Stimulated activated CD8-positive, alpha-beta memory T cell treated with anti-CD3 and anti-CD28 coated beads, Interleukin-7, amount 100 ng/mL, for 48 hours (primary cell): ENCODE measurements at places on chromosomes 13 and 19.

DNA sequence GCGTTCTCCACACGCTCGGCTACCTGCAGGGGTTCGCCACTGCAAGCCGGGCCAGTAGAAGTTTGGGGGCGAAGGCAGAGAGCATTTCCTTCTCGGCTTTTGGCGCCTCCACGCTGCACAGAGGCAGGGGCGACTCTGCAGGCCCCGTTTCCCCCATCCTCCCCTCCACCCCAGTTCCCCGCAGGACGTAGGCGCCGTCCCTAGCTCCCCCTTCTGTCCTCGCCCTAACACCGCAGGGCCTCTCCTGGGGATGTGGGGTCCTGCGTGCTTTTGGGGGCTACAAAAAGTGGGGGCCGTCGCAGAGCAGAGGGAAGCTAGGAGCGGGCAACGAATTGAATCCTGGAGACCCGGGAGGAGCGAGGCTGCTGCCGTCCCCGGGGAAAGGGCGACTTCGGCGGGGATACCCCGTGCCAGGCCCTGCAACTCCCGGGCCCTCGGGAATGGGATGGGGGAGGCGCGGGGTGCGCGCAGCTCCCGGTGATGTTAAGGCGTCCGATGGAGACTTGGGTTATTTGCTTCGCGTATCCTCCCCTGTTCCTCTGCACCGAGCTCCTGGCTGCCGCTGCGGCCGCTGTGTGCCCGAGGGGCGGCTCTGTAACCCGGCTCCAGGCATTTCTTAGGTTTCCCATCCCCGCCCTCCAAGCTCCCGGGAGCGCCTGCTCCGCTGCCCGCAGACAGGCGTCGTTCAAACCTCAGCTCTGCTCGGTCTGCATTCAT lies 255.9 kb upstream of the SOX21 start:
- no peak for DNase-seq

GRCh38 chr19:3207461-3208242 lies 16.8 kb upstream of the CELF5 start:
- DNase-seq, result no peak

DNA sequence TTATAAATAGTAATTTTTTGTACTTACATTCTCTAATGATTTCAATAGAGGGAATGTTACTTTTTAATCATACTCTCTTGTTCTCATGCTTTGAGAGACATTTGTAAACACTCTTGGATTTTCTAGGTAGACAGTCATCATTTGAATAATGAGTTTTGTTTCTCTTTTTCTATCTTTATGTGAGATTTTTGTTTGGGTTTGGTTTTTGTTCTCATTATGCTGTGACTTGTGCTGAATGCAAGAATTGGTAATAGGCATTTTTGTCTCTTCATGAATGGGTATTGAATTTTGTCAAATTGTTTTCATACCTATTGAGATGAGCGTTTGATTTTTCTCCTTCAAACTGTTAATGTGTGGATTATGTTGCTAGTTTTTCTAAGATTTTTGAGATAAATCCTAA lies 56.8 kb upstream of the GPR183 start:
- DNase-seq, result no peak

GRCh38 chr13:41019011-41019487 lies at the start of gene ELF1:
ELF1 (minus strand) TSS chr13:41019316; CDS start chr13:40982054, 37,262 bp downstream.
- DNase-seq, result no peak

GRCh38 chr19:14115756-14116155 lies 1.8 kb downstream of the PRKACA start:
- DNase-seq, result no peak

DNA sequence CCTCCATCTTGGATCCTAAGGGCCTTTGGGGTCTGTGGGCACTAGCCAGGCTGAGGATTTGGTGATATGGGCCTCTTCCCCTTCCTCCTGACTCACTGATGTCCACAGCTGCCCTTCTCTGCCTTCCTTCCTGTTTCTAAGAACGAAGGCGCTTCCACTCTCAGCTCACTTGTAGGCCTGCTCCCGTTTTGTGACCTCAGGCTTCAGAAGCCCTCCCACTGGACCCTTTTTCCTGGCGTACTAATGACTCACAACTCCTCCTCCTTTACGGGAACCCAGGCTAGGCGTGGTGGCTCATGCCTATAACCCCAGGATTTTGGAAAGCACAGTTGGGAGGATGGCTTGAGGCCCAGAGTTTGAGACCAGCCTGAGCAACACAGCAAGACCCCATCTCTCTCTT lies 55.6 kb downstream of the TMED1 start:
- no peak for DNase-seq

- DNase-seq, result no peak
These were observed 62.0 kb upstream of the C13orf46 start for GRCh38 chr13:114035583-114036531.

DNA sequence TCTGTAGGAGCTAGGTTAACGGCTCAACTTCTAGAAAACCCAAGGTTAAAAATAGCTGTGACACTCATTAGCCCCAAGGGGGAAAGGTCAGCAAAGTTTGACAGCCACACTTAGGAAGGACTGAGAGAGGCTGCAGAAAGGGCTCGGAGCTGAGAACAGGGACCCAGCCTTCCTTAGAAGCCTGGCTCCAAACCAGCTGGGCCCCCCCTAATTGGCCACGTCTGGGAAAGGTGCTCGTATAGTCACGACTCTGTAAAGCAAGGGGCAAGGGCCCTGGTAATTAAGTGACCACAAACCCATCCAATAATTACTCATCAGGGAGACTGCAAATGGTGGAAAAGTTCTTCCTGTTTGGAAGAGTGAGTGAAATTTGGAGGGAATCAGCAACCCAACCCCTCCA lies 90.5 kb downstream of the RNASEH2B start:
- DNase-seq, result no peak

DNA sequence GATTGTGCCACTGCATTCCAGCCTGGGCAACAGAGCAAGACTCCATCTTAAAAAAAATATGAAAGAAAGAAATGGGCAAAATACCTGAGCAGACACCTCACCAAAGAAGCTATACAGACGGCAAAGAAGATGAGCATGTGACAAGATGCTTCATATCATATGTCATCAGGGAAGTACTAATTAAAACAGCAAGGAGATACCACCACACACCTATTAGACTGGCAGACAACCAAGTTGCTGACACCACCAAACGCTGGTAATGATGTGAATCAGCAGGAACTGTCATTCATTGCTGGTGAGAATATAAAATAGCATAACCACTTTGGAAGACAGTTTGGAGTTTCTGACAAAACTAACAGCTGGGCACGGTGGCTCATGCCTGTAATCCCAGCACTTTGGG lies 11.5 kb upstream of the TFDP1 start:
- no peak for DNase-seq

DNA sequence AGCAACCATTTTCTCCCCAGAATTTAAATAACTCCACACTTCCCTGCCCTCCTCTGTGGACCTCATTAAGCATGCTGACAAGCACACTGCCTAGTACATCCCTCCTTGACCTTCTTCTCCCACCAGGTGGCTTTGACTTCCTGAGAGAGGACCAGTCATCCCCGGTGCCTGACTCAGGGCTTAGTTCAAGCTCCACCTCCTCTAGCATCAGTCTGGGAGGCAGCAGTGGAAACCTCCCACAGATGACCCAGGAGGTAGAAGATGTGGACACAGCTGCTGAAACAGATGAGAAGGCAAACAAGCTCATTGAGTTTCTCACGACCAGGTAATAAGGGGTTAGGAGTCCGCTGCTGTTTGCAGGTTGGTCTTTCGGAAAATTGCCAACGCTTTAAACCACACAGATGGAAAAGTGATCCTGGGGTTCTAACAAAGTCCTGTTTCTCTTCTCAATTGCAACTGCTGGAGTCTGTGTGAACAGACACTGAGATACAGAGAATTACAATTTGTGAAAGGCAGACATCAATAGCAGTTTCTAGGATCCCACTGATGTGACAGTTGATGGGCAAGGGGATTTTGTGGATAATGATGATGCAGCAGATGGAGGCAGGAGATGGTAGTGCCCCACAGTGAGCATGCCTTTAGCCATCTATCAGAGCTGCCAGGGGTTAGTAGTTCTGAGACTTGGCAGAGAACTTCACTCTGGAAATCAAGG lies 86.7 kb downstream of the ZAR1L start:
- DNase-seq, result no peak

DNA sequence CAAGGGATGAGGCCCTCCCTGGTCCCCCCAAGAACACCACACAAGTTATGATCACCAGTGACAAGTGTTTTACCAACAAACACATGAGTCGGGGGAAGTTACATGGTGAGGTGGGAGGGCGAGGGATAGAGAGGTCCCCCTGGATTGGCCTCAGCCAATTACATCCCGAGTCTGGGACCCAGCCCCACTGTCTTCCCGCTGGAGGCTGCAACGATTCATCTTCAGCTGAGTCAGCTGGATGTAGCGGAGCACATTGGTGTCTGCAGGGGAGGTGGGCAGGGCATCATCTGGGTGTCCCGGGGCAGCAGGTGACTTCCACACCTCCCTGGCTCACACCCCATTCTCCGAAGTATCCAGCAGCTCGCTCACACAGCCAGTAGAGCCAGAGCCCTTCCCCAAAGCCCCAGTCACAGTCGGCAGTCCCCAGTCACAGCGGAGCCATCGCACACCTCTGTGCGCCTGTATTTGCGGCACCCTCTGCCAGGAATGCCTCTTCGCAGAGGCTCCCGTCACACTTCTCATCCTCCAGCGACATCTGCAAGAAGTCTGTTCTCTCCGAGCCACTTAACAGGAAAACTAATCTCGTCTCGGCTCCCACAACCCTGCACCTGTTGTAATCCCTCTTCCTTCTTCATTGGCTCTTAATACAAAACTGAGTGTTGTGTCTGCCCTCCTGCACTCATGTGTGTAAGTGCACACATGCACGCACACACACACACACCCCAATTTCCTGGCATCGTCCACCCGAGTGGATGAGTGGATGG lies 2.0 kb downstream of the TTC9B start:
- DNase-seq, result no peak

GRCh38 chr13:98155475-98156109 lies 12.7 kb downstream of the FARP1 start:
- DNase-seq, result no peak

DNA sequence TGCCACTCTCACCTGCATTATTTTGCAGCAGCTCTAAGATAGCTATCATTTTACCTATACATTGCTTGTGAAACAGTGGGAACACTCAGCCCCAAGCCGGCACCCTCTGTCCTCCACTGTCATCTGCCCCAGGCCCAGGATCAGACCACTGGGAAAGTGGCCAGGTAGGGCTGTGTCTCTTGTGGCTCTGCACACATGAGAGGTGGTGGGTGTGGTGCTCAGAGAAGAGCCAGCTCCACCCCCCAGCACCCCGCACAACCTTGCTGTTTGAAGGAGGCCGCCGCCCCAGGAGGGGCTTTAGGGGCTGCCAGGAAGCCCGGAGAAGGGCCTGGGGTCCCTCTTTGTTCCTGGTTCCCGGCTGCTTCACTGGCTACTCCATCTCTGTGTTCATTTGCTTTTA lies 26.6 kb downstream of the PPP1R37 start:
- DNase-seq, result no peak

GRCh38 chr19:51593138-51593890 lies 22.2 kb downstream of the ZNF175 start:
- DNase-seq, result no peak

DNA sequence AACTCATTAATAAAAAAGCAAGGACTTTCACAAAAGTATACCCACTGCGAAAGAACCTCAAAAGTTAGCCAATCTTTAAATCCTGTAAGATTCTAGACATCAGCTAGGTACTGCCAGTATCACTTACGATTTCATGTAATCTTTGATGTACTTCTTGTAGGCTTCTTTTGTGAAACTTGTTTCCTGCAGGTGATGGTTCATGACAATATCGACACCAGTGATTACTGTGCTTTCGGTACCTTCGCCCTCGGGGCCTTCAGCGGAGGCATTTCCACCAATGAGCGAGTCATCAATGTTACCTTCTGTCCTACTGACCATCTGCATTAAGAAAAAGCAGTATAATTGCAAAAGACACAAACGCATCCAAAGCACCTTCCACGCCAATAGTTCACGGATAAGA lies 1.1 kb downstream of the TPT1 start:
- DNase-seq, result no peak

DNA sequence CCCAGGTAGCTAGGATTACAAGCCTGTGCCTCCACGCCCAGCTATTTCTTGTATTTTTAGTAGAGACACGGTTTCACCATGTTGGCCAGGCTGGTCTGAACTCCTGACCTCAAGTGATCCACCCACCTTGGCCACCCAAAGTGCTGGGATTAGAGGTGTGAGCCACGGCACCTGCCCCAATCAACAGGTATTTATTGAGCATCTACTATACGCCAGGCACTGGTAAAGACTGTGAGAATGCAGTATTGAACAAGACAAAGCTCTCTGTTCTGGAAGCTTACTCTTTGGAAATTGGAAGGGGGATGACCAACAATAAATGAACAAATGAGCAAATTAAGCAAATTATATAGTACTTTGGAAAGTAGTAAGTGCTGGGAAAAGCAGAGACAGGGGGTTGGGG lies 21.4 kb upstream of the ERCC1 start:
- DNase-seq, result no peak

DNA sequence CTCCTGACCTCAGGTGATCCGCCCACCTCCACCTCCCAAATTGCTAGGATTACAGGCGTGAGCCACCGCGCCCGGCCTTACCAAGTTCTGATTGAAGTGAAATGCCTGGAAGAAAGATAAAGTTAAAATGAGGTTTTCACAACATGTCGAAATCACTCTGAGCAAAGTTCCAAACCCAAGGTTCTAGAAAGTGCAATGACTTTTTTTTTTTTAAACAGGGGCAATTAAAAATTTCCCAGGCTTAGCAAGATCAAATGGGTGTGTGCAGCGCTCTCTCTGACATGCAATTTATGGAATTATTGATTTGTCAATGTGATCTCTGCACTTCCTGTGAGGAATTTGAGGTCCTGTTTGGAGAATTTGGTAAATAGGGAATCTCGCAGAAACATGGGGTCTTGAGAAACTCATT lies 12.8 kb upstream of the MAP2K2 start:
- DNase-seq, result no peak

GRCh38 chr19:33413868-33414666 lies 40.6 kb downstream of the CEBPG start:
- no peak for DNase-seq

GRCh38 chr19:27780367-27781075 lies 1432.4 kb downstream of the UQCRFS1 start:
- DNase-seq, result no peak

GRCh38 chr13:40211586-40211968 lies 454.9 kb downstream of the FOXO1 start:
- no peak for DNase-seq

GRCh38 chr13:23558675-23559536 lies 11.3 kb upstream of the TNFRSF19 start:
- DNase-seq, result no peak

- DNase-seq, result no peak
These were observed 933 bp upstream of the UQCR11 start for GRCh38 chr19:1606138-1606651.

DNA sequence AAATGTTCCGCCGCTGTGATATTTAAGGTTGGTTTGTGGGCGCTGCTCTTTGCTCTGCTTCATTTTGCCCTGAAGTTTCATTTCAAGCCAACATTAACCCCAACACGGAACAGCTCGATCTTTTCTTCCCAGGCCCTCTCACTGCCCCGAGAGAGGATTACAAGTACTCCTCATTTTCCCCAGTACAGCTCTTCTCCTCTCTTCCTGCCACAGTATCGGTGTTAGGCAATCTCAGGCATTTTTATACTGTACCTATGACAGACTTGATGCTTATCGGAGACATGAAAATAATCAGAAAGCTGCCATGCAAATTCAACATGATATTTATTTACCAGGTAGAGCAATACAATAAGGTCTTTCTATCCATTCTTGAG lies 1.3 kb upstream of the EDNRB start:
- DNase-seq, result no peak

- DNase-seq, result no peak
These were observed 414.4 kb downstream of the OLFM4 start for GRCh38 chr13:53442979-53443378.
